ENCODE measurements at places on chromosomes 11 and 22.

DNA sequence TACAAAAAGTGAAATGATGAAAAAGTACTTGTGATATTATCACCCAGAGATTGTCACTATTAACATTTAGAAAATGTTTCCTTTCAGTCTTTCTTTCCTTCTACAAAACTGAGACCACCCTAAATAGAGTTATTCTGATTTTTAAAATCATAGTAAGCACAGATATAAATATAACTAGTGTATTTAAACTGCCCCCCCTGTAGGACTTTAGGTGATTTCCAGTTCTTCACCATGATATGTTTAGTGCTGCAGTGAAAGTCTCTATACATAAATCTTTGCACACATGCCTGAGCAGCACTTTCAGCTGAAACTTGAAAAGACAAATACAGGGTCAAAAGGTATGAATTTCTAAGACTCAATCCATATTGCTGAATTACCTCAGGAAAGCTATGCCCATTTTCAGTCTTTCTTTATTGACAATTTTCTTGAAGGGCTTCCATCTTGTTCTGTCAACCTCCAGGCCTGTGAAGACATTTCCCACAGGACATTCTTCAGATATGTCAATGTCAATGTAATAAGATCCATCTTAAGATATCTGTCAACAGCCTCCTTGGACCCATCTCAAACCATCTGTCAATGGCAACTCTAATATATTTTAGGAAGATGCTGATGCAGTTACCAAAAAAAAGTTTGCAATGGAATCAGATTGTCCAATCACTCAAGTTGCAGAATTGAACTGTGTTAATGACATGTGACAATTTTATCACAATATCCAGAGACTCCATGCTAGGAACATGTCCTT, 30.8 kb upstream of the LDLRAD3 start:
- DNase-seq: no peak

DNA sequence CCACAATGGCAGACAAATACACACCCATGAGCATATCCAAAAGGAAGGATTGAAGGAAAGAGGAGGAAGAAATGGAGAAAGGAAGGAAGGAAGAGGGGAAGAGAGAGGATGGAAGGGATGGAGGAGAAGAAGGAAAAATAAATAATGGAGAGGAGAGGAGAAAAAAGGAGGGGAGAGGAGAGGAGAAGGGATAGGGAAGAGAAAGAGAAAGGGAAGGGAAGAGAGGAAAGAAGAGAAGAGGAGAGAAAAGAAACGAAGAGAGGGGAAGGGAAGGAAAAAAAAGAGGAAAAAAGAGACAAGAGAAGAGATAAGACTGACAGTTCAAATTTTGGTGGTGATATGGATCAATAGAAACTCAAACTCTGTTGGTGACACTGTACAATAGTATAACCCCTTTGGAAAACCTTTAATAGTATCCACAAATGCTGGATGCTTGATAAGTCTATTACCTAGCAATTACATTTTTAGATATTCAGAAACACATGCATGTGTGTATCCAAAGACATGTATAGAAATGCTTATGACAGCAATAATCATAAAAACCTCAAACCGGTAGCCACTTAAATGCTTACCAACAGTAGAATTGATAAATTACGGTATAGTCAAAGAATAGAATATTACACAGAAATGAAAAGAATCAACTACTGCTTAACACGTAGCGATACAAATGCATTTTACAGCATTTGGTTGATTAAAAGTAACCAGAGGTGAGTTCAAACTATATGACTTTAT, 1.2 kb upstream of the HBD start:
- no peak for DNase-seq

GRCh38 chr11:33263549-33263948, 6.4 kb downstream of the HIPK3 start:
- no peak for DNase-seq

DNA sequence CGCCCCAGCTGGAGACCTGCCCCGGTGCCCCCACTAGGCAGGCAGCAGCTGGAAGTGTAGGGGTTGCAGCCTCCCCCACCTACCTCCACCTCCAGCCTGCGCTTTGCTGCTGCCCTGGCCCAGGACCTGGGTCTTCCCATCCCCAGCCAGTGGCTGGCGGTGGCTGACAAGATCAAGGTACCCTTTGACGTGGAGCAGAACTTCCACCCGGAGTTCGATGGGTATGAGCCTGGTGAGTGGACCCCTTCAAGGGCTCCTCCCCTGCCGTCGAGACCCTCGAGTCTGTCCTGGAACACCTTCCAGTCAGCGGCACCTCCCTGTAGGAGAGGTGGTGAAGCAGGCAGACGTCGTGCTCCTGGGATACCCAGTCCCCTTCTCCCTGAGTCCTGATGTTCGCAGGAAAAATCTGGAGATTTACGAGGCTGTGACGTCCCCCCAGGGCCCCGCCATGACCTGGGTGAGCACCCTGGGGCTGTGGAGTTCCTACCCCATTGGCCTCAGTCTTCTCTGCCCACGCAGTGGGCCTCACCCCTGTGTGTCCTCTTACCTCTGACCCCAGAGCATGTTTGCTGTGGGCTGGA, 4.4 kb downstream of the PGGHG start:
- no peak for DNase-seq

DNA sequence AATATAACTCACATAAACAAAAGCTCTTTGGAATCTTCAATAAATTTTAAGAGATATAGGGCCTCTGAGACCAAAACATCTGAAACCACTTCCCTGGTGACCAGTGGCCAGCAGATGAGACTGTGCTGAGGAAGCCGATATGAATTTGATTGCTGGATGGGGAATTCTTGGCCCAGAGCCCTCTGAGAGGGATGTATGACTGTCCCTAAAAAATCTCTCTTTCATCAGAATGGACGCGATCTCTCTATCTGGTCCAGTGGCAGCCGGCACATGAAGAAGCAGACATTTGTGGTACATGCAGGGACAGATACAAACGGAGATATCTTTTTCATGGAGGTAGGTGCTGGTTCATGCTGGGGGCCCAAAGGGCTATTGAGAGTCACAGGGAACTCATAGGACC, 37.5 kb downstream of the MYBPC3 start:
- no peak for DNase-seq

Data from HepG2 (cell line).